ENCODE measurements at places on chromosomes 2 and 18.
A peak's percentile ranks its signal among the peaks of the same experiment; 100 is the strongest.

GRCh38 chr2:274503-274902 is 9.8 kb downstream of the ACP1 start:
- DNase-seq, result no peak

DNA sequence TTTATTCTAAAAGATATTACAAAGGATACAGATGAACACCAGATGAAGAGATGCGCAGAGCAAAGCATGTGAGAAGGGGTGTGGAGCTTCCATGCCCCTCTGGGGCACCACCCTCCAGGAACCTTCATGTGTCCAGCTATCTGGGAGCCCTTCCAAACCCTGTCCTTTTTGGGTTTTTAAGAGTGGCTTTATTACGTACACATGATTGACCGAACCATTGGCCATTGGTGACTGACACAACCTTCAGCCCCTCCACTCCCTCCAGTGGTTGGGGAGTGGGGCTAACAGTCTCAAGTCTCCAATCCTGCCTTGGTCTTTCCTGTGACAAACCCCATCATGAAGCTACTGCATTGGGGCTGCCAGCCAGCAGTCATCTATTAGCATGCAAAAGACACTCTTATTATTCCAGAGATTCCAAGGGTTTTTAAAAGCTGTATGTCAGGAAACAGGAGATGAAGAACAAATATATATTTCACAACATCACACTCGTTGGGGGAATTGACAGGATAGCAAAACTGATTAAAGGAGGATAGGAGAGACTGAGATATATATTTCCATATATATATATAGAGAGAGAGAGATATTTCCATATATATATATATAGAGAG is 19.4 kb downstream of the IL1B start:
- no peak for DNase-seq

DNA sequence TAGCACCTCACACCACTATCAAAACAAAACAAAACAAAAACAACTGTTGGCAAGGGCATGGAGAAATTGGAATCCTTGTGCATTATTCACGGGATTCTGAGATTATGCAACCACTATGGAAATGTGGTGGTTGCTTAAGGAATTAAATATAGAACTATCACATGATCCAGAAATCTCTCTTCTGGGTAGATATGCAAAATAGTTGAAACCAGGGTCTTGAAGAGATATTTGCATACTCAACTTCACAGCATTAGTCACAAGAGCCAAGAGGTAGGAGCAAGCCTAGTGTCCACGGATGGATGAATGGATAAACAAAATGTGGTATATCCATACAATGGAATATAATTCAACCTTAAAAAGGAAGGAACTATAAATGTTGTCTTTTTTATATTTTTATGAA is 7.0 kb downstream of the TMEM131 start:
- DNase-seq, result no peak

DNA sequence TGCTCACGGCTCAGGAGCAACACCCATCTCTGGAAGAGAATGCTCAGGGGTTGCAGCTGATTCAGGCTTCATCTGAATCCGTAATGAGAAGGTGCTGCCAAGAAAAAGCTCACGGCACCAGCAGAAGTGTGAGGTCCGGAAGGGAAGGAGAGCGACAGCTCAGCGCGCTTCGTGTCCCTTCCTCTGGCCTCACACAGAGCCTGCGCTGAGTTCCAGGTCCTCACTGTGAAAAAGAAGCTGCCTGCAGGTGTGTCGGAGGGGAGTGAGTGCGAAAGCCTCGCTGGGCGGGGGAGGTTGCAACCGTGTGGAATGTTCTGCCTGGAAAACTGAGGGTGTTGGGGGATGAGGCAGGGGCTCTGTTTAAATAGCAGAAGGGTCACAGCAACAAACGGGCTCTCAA is 76.2 kb upstream of the TWIST2 start:
- no peak for DNase-seq

GRCh38 chr2:102639429-102639828 is 20.1 kb downstream of the SLC9A2 start:
- DNase-seq, result no peak

DNA sequence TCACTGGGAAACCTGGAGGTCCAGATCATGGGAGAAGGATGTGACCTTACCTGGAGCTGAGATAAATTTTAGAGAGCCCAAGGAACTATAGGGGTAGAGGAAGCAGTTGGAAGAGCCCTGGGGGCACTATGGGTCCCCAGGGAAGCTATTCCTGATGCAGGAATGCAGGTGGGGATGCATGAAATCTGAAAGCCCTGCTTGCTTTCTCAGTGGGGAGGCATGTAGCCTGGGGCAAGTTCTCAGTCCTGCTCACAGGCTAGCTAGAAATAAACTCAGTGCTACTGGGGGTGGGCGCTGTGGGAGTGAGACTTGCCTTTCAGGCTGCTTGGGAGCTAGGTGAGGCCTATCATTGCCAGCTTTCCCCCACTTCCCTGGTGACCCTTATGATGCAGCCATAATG is 499.7 kb downstream of the PTH2R start:
- no peak for DNase-seq

GRCh38 chr18:68072744-68073143 is 556.2 kb upstream of the DSEL start:
- DNase-seq, result no peak

- no peak for DNase-seq
These were observed 2.6 kb downstream of the UGT1A10 start for GRCh38 chr2:233638836-233639235.

GRCh38 chr2:65049010-65049639 is 7.1 kb upstream of the CEP68 start:
- DNase-seq, result no peak

- peak; percentile 10 for DNase-seq
These were observed 1.8 kb upstream of the ALK start for GRCh38 chr2:29923110-29923721.

DNA sequence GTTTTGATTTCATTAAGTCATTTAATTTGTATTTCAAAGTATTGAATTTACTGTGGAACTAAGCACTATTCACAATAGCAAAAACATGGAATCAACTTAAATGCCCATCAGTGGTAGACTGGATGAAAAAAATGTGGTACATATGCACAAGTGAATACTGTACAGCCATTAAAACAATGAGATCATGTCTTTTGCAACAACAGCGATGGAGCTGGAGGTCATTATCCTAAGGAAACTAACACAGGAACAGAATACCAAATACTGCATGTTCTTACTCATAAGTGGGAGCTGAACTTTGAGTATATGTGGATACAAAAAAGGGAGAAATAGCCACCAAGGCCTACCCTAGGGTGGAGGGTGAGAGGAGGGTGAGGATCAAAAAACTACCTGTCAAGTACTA is 164.4 kb downstream of the BABAM2 start:
- DNase-seq, result no peak

- no peak for DNase-seq
These were observed 25.9 kb upstream of the SULT1C4 start for GRCh38 chr2:108351889-108352288.

- DNase-seq, result no peak
These were observed 28.2 kb downstream of the RBMS1 start for GRCh38 chr2:160465406-160465805.

- DNase-seq, result no peak
These were observed 21.1 kb downstream of the KIF5C start for GRCh38 chr2:148896136-148896535.

DNA sequence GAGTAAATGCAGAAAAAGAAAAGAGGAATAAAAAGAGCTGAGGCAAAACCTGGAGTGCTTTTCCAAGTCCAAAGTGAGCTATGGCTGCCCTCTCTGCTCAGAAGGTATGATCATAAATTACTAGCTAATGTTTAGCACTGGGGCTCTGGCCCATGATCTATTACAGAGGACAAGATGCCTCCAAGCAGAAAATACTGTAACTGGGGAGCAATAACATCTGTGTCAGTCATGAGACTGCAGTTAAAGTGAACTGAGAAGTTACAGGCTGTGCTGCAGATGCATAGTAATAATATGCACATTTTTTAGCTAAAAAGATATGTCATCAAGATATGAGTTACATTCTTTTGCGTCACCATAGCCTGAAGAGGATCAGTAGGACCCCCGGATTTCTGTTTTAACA is 209.4 kb upstream of the RBBP8 start:
- DNase-seq, result no peak

- DNase-seq, result no peak
These were observed 170.3 kb upstream of the PXDN start for GRCh38 chr2:1914541-1915165.

DNA sequence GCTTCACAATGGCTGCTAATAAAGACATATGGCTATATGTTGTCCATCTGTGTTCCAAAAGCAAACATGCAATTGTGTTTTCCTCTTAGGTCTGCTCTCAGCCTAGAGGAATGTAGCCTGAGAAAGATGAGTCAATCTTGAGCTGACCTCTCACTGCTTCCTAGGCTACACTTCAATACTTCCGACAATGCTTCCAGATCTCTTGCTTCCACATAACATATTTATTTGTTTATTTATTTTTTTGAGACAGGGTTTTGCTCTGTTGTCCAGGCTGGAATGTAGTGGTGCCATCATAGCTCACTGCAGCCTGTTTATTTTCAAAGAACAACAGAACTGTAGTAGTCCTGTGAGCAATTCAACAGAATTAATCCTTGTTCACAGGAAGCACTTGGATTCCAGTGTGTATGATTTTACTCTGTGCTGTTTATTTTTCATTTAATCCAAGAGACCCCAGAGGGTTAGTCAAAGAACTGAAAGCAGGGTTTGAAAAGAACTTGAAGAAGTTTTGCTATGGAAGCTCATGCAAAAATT is 437.9 kb downstream of the TXNL1 start:
- DNase-seq, result no peak

- DNase-seq, result no peak
These were observed 421.6 kb downstream of the SOX11 start for GRCh38 chr2:6113786-6114185.

- DNase-seq, result no peak
These were observed 9.8 kb downstream of the TMX3 start for GRCh38 chr18:68705119-68705518.

GRCh38 chr2:68127358-68128242 is 30.1 kb upstream of the PNO1 start:
- DNase-seq, result no peak

- DNase-seq, result no peak
These were observed 122.3 kb upstream of the CAB39 start for GRCh38 chr2:230590333-230590732.

GRCh38 chr2:67656875-67657274 is 259.7 kb downstream of the ETAA1 start:
- DNase-seq, result no peak

GRCh38 chr2:215767625-215768024 is 245.7 kb downstream of the MREG start:
- DNase-seq, result no peak

DNA sequence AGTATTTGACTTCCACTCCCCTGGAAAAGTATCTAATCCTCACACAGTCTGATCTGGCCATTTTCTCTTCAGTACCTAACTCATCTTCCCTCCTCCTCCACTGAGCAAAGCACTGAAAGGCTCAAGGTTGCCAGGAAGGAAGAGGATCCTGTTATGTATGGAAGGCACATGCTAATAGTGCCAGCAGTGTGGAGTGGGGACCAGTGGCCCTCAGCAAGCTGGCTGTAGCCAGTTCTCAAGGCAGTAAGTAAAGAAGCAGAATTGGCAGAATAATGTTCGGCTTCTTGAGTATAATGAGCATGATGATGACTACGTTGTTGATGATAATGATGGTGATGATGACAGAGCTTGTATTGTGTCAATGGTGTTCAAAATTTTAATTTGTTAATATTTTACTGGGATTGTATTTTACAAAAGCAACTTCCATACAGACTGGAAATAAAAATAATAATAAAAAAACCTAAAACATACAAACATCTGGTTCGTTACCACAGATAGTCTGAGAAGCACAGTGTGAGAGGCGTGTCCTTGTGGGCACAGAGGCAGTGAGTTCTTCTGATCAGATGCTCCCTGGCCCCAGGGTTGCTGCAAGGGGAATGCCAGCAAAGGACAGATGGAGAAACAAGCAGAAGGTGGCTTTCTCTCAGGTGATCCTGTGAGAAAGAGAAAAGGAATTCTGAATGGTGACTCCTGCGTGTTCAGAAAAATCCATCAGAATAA is 528.8 kb downstream of the CMPK2 start:
- no peak for DNase-seq

DNA sequence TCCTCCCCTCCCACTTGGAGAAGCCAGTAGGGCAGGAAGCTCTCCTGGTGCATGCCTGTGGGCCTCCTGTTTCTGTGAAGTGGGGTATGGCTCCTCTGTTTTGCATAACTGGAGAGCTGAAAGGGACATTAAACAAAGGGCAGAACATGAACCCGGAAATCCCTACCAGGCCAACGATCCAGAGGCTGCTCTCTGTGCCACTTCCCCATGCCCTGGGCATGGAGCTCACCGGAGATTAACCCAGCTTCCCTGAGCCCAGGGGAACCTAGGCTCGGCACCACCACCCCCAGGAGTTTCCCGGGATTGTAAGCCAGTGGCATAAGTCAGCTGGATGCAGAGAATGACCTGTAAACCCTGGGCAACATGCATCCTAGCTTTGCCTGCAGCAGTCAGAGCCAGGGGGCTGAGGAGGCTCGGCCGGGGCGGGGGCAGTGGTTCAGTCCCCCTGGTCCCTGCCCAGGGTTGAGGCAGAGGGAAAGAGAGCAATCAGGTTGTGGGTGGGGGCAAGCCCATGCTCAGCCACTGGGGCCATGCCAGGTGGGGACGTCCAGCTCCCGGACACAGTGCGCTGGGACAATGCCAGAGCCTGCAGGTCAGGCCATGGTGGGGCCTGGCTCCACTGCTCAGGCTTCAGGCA is 49.5 kb downstream of the TIMM21 start:
- no peak for DNase-seq

- no peak for DNase-seq
These were observed 101.1 kb upstream of the CCDC85A start for GRCh38 chr2:56082665-56083064.

GRCh38 chr2:217616936-217617335 is 385.9 kb downstream of the TNS1 start:
- no peak for DNase-seq

DNA sequence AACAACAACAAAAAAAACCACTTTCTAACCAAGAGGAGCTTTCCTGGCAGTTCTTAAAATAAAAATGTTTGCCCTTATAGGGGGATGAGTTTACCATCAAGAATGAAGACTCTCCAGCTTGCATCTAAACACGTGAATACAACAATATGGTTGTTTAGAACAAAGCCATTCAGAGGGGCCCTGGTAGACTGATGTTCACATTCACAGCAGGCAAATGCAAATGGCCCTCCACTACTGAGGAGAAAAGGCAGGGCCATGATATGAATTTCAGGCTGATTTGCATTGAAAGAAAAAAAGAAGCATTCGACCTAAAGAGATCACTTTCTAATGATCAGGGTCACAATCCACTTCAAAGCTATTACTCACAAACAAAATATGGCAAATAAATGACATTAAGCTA is 65.3 kb upstream of the OTOS start:
- DNase-seq, result no peak

DNA sequence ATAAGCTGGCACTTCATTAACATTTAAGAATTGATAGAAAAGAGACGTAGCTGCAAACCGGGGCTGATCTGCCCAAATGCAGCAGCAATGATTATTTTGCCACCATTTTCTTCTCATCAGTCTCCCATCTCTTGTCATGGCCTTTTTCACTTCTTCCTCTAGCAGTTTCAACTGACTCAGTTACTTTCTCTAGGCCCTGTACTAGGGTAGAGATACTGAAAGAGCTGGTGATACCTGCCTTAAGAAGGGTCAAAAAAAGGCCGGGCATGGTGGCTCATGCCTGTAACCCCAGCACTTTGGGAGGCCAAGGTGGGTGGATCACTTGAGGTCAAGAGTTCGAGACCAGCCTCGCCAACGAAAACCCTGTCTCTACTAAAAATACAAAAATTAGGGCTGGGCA is 127.4 kb downstream of the LTBP1 start:
- no peak for DNase-seq

All from GDM1 (cell line).